Naive thymus-derived CD4-positive, alpha-beta T cell (primary cell): ENCODE measurements at places on chromosomes 2 and 18.

DNA sequence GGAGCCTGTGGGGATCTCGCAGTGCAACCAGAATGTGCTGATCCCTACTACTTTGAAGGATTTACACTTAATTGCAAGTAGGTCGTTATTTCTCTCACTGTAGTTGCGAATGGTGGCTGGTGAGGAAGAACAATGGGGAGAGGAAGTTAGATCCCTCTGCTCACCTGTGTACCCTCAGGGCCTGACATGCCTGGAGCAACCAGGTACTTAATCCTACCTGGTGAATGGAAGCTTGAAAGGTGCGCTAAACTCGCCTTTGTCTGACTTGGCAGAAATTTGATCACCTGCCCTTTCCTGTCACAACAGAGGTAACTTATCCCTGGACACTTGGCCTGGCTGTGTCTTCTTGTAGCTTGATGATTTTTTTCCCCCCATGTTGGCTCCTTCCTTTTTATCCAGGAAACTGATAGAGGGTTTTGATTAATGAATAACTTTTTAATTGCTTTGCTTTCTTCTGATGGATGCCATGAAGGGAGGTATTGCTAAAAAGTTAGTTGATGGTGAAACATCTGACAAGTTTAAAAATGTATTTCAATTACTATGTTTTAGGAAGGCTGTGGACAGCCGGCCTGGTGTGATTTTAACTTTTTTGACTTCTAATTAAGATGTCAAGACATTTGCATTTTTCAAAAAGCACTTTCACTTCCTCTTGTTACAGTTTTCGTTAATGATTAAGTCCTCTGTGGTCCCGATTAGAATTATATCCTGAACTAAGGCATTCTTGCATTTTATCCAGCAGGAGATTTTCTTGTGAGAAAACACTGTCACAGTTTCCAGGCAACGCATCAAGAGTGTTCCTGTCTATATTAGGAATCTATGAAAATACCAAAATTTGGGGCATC, 9.2 kb downstream of the SGPP2 start:
- DNase-seq, result no peak

DNA sequence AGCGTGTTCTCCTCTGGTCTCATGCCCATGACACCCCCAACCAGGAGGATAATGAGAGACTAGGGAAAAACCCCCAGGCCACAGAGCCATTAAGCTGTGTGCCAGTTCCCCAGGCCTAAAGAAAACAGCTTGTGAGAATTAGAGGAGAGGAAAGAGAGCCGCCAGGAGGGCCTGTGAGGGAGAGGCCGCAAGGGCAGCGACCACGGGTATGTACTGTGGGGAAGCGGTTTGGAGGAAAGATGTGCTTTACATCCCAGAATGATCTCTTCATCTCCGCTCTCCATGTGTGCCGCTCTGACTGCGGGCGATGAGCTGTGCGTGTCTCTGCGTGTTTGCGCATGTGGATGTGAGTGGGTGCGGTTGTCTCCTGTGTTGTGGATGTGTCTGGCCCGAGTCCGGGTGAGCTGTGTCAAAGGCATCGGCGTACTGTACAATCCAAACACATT, 82.9 kb downstream of the DYSF start:
- DNase-seq, result no peak

DNA sequence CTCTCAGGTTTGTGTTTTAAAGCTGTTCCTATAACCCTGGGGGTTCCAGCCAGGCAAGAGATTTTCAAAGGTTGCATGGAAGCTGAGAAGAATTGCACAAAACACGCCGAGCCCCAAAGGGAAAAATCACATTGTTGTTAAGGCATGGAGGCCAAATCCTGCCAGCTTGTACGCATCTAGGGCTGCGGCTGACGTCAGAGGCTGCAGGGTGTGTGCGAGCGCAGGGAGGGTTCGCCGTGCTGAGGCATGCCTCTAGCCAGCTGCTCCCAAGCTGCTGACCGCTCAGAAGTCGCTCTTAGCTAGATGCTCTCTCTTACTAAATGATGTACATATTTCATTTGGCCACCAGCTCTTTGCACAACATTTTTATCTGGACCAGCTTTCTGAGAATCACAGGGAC, 191.8 kb downstream of the LPIN1 start:
- DNase-seq, result no peak

DNA sequence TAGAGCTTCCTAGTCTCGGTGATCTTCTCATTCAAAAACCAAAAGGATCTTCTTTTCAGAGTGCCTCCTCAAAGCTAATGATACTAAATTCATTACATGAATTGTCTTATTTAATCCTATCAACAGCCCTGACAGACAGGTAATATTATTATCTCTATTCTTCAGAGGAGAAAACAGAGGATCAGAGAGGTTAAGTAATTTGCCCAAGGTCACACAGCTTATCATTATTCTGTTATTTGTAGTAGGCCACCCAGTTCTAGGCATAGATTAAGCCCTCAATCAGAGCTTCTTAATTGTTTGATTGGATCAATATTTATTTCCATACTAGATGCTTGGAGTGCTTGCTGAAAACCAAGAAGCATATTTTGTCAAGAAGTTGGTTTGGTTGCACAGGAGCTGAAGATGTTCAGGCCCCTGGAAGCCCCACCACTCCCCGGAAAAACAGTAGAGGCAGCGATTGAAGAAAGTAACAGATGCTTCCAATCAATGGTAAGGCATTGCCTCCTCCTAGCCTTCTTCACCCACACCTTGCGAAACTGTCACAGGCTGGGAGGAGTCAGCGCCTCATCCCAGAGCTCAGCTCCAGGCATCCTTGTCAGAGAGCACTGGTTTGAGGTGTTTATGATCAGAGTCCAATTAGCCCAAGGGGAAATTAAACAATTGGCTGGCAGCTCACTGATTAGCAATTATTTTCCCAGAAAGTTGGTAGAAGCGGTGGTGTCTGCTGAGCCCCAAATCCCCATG, 487.2 kb downstream of the BCL11A start:
- no peak for DNase-seq
